ENCODE measurements at places on chromosomes 5 and 9.

- no peak for DNase-seq
These were observed 1434.7 kb upstream of the WWC1 start for GRCh38 chr5:166856791-166857190.

GRCh38 chr5:175321927-175322532 is 122.0 kb downstream of the DRD1 start:
- DNase-seq: no peak

- no peak for DNase-seq
These were observed 17.9 kb downstream of the SLC1A3 start for GRCh38 chr5:36624277-36624676.

- DNase-seq: no peak
These were observed 576.7 kb upstream of the ZNF462 start for GRCh38 chr9:106286249-106286648.

All from activated naive CD4-positive, alpha-beta T cell (primary cell).